ENCODE measurements at places on chromosomes 12 and 14.

- DNase-seq: no peak
Measured at GRCh38 chr14:80523518-80524117, 312.3 kb upstream of the DIO2 start.

DNA sequence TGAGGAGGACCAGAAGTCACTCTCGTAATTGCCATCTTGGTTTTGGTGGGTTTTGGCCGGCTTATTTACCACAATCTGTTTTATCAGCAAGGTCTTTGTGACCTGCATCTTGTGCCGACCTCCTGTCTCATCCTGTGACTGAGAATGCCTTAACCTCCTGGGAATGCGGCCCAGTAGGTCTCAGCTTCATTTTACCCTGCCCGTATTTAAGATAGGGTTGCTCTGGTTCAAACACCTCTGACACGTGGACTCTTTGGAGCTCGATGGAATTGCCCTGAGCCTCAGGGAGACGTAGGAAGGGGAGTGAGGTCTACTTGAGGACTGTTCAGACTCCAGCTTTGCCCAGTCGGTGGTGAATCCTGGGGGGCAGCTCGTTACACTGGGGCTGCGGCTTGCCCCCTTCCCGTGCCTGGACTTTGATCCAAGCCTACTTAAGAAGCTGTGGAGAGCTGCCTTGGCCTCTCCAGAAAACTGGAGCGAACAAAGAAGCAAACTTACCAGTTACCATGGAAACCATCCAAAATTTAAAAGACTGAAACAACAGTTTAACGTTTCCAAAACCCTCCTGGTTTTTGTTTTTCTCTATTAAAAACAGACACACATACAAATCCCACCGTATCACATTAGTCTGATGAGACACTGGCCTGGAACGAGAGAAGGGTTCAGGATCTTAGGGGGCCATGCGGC, 28.0 kb downstream of the CALM1 start:
- DNase-seq: no peak

DNA sequence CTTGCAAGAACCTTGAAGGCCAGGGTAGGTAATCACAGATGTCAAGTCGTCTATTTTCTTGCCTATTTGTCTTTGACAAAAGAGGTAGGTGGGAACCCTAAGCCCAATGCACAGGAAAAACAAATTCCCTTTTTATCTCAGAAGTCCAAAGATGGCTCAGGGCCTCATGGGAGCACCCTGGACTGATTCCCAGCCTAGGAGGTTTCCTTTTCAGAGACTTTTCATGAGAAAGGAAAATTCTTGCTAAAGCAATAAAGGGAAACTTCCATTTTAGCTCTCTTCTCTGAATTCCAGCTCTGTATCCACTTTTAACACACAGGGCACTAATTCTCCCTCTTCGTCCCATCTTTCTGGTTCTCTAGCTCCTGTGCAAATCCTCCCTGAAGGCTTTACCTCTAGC, 1.2 kb downstream of the ZNF641 start:
- DNase-seq: no peak

- no peak for DNase-seq
Measured at GRCh38 chr14:91142214-91142668, 28.4 kb downstream of the DGLUCY start.

DNA sequence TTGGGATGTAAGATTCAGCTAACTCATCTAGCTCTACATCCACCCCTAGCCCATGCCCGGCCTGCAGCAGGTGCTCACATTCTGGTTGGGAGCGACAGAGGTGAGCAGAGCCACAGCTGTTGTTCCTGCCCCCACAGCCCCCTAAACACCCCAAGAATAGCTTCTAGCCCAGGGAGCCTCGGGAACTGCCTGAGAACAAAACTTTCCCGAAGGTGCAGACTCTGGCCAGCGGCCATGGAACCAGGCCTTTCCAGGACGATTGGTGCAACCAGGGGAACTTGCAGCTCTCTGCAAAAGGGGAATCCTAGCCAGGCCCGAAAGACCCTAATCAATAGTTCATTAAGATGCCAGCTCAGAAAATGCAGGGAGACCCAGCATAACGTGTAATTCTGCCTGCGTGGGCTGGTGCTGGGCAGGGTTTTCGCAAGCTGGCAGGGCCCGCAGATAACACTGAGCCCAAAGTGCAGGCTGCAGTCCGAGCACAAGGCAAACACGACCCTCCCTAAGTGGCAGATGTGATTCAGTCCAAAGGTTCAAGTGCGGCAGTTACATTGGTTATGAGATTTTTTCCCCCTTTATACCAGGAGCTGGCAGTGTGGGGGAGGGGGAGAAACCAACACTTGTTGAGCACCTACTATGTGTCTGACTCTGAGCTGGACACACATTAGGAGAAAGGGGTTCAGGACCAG, 122.5 kb upstream of the MAP1LC3B2 start:
- DNase-seq: no peak

GRCh38 chr12:56713345-56713744, 11.8 kb downstream of the NACA start:
- DNase-seq: no peak

GRCh38 chr12:91155990-91156389, 26.6 kb downstream of the DCN start:
- no peak for DNase-seq

DNA sequence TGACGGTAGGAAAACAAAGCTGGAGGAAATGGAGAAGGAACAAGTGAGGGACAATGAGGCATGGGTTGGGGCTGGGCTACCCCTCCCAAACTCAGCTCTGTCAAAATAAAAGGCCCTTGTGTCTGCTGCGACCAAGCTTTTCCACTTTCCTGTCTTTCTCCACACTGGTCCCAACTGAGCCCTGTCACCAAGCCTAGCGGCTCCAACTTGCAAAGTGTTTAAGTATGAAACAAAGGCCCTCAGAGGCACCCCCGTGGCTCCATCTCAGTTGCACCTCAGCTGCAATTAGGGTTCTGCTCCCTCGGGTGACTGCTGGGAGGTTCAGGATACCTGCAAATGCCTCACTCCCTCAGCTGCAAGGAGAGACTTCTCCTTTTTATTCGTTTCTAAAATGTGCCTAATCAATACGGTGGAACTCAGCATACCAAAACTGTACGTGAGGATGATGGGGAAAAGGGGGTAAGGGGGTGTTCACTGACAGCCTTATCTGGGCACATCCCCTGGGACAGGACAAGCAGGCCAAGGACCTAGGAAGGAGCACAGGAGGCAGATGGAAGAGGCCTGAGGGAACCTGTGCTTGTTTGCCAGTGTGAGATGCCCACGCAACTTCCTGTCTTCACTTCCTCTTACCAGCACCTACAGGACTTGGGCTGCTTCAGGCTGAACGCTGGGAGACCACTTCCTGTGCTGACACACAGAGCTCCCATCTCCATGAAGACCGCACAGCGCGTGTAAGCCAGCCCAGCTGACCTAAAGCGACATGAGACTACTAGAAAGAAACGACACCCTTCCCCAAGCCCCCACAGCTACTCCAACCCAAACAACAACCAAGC, 8.9 kb downstream of the VAMP1 start:
- no peak for DNase-seq

DNA sequence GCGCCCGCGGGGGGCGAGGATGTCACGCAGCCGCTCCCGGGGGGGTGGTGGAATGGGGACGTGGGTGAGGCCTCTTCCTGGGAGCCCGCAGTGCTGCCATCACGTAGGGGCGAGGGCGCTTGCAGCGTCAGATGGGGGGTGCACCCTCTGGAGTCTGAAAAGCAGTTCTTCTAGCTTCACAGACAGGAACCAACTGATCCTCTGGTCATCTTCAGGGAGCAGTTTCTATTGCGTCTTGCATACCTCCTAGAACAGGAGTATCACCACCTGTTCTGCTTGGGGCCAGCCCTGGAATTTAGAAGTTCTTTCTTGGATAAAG, 36.9 kb upstream of the PRIMA1 start:
- no peak for DNase-seq

DNA sequence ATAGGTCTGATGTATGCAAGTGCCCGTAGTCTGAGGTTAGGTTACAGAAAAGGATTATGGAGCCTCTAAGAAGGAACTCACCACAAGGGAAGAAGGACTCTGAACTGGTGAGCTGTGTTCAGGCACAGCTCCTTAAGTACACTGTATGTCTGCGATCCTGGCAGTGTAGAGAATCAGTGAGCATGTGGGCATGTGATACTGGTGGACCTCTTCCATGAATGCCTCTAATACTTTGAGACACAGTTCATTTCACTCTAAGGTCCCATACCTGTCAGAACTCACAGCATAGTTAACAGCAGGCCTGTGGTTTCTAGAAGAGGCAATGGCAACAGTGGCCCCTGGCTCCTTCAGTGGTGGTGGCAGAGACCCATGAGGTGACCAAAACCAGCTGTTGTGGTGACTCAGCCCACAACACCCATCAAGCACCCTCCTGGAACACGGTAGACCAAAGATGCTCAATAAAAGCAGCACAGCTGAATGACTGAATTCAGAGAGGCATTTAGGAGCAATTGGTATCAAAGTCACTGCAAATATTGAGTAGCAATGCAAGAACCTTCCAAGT, 6.9 kb upstream of the OR6J1 start:
- no peak for DNase-seq

Data from NCI-H2081 (cell line).